NCI-H1092 (cell line): ENCODE measurements at places on chromosomes 7 and 10.

GRCh38 chr10:21181451-21181850 is 284.3 kb upstream of the NEBL start:
- no peak for DNase-seq

DNA sequence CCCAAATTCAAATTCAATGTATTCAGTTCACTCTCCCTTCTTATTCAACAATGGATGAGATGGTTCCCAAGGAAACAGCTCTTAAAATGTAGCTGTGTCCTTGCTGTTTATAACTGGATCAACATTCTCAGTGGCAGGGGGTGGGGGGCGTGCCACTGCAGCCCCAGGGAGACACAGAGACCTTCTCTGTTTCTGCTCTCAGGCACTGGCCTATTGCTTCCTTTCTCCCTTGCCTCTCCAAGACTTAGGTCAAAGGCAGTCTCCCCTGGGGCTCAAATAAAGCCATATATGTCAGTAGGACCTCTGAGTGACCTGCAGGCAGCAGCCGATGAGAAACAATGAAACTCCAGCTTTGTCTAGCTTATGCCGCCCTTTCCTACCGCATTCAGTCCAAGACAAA is 20.7 kb downstream of the VSTM4 start:
- no peak for DNase-seq

DNA sequence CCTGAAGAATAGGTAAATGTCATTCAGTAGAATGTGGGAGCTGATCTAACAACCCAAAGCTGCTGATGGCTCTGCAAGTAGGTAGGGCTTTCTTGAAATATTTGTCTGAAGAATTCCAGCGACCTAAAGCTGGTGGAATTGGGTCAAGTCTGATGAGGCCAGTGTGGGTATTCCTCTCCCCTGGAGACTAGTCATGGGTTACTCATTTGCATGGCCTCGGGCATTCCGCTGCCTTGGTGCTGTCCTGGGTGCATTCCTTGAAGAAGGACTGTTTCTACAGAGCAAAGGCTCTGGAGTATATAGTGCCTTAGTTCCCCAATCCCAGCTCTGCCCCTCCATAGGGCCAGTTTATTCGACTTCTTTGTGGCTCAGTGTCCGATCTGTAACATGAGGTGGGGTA is 19.2 kb downstream of the PDK4 start:
- no peak for DNase-seq

DNA sequence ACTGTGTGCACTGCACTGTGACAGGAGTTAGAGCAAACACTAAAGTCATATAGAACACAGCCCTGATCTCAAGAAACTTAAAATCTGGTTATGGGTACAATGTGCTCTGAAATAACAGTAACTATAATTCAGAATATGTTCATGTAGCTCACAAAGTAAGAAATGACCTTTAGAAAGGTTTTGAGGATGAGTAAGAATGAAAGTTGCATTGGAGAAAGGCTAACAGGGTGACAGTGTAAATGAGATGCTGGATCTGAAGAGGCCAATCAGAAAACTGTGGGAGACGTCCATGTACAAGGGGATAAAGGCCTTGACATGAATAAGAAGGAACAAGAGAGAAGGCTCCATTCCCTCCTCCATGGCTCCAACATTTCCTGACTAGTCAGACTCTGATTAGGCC is 124.7 kb downstream of the GRM3 start:
- no peak for DNase-seq

DNA sequence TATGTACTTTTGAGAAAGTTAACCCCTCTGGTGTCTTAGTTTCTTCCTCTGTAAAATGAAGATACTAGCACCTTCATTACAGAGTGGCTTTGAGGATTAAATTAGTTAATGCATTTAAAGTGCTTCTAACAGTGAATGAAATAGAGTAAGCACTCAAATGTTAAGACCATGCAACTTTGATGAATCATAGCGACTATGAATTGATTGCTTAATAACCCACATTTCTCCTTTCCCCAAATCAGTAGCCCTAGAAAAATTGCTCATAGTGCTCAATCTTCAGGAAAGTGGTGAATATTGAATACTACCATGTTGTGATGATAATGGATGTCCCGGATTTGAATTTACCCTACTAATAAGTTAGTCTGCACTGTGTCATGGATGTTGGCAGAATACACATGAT is 48.1 kb downstream of the CD36 start:
- no peak for DNase-seq

GRCh38 chr10:44033008-44033407 is 351.9 kb downstream of the CXCL12 start:
- DNase-seq, result no peak
